ENCODE measurements at places on chromosomes 5 and 9.

- DNase-seq: no peak
These were observed 16.3 kb downstream of the MAPKAP1 start for GRCh38 chr9:125690679-125691078.

- no peak for DNase-seq
These were observed 48.2 kb upstream of the PRDM9 start for GRCh38 chr5:23459214-23459613.

- no peak for DNase-seq
These were observed 138.9 kb downstream of the GADD45G start for GRCh38 chr9:89743573-89744254.

- no peak for DNase-seq
These were observed 758.5 kb upstream of the CTNND2 start for GRCh38 chr5:12662545-12663314.

DNA sequence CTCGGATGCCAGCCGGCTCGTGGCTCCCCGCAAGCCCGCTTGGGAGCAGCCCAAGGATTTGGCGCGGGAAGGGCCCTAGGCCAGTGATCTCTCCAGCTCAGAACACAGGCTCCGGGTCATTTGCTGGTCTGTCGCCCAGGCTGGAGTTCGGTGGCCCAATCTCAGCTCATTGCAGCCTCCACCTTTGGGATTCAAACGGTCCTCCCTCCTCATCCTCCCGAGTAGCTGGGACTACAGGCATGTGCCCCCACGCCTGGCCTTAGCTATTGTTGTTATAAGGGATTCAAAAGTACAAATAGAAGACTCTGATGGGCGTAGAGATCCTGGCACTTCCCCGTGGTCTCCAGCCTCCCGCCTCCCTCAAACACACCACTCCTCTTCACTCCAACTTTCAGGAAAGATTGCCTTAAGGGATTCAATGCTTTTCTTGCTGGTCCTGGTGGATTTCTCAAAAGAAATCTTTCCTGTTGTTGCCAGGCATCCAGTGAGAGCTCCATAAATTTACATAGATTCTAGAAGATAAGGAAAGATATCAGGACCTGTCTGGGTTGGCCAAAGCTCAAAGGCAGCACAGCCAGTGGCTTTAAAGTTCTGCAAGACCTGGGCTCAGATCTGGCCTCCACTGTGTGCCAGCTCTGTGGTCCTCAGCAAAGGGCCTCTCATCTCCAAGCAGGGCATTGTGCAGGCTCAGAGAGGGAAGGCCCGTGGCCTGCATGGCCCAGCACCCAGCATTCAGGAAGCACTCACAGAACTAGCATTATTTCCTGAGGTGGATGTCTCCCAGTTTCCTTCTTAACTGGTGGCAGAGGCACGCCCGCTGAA is 1.0 kb downstream of the AIF1L start:
- no peak for DNase-seq

GRCh38 chr5:120638449-120638848 is 174.3 kb downstream of the PRR16 start:
- DNase-seq: no peak

- no peak for DNase-seq
These were observed 369.5 kb downstream of the PRELID2 start for GRCh38 chr5:145465474-145466263.

DNA sequence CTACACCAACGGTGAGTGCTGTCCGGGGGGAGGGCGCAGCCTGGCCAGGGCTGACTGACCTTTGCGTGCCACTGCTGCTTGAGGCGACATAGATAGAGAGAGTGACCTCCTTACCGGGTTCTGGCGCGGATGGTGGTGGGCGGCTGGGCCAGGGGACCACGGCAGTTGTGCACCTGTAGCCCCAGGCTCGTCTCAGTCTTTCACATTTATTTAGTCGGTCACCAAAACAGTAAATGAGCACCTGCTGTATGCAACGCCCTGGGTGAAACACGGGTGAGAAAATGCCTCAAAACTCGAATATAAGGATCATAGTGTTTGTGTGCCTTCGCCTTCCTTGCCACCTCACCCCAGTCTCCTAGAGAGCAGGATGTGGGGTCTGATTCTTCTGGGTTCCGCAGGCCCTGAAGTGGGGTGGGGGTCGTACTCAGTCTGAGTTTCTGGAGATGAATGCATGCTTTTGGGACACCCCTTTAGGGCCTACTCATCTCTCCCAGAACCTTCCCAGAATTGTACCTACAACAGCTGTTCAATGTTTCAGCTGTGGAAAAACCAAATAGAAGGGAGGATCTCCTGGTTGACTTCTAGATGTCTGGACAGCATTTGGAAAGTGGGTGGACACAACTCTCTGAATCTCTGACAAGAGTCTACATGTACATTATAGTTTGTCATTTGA is 714 bp downstream of the SEC24A start:
- no peak for DNase-seq

- no peak for DNase-seq
These were observed 196.5 kb upstream of the NREP start for GRCh38 chr5:111953351-111954127.

GRCh38 chr5:90221951-90222350 is 187.6 kb downstream of the CETN3 start:
- no peak for DNase-seq

DNA sequence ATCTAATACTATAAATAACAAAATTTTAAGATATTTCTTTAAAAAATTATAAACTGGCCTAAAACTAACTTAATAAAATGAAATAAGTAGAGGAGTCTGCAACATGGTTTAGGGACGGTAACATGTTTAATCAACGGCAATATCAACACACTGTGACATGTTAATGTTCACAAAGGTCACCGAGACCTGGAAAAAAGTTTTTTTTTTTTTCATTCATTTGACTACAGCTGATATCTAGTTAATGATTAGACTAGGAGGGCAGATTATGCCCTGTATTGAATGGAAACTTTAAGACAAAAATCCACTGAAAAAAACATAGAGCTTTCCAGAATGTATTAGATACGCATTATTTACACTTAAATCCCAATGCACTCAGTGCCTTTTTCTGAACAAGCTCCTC is 67.0 kb upstream of the CDK5RAP2 start:
- no peak for DNase-seq

DNA sequence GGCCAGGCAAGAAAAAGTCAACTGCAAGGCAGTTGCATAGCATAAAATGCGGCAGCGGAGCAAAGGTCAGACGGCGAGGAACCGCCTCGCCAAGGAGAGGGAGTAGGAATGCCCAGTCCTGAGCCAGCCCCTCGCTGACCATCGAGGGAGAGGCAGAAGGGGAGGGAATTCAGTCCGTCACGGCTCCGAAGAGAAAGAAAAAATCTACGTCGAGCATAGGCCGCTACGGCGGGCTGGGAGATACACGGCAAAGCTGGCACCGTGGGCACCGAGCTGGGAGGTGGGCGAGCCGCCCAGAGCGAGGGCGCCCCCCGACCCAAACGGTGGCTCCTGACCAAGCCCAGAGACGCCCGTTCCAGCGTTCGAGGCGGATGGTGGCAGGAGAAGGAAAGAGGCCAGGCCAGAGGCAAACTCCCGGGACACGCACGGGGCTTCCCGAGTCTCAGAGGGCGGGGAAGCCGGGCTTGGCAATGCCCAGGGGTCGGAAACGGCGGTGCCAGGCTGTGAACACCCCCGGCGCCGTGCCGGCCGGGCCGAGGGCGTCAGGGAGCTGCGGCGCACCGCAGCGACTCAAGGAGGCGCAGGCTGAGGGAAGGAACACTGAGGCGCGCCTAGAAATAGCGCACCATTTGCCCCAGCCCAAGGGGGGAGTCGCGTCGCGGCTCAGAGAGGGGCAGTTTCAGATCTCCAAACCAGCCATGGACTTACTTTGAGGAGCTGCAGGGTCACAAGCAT is 518 bp downstream of the SPRY4 start:
- DNase-seq: peak; percentile 14

GRCh38 chr5:13695076-13695712 is 249.3 kb downstream of the DNAH5 start:
- no peak for DNase-seq

GRCh38 chr9:117160254-117160653 is 254.6 kb downstream of the ASTN2 start:
- no peak for DNase-seq

- no peak for DNase-seq
These were observed 129.5 kb downstream of the TTLL11 start for GRCh38 chr9:121963528-121963995.

- no peak for DNase-seq
These were observed 14.0 kb downstream of the MTRR start for GRCh38 chr5:7882926-7883325.

- peak; percentile 53 for DNase-seq
These were observed 74.7 kb downstream of the FGF1 start for GRCh38 chr5:142611154-142611553.

DNA sequence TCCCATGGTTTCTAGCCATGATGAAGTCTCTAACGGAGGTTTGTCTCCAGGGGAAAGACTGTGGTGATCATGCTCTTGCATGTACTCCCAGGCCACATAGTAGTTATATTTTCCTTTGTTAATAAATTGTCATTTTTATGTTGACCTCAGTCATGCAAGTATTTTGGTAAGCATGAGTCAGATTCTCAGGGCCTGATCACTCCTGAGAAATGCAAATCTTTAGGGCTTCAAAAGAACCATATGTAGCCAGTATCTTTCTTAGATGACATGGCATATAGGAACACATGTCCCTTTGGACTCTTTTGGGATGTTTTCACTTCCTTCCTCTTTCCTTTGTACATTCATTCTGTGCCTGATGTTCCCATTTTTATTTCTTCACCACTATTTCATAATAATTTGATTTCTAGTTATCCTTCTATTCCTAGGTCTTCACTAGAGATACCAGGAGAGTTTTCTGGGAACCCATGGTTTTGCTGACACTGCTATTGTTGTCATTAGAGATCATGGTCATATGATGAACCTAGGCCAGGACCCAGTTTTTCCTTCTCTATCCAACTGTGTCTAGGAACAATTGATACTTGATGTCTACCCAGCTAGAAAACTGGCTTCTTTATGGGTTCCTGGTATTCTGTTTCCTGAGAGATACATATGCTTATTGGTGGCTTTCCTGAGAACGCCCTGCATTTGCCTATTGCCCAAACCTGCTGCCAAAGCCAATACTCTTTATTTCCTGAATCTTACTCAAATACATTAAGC is 248.1 kb upstream of the NREP start:
- DNase-seq: no peak

GRCh38 chr5:126499853-126500342 is 76.7 kb downstream of the GRAMD2B start:
- DNase-seq: no peak

DNA sequence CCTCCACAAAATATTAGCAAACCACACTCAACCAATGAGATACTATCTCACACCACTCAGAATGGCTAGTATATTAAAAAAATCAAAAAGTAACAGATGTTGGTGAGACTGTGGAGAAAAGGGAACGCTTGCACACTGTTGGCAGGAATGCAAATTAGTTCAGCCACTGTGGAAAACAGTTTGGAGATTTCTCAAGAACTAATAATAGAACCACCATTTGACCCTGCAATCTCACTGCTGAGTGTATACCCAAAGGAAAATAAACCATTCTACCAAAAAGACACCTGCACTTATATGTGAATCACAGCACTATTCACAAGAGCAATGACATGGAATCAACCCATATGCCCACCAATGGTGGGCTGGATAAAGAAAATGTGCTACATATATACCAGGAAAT is 393.5 kb downstream of the PDE4D start:
- no peak for DNase-seq

DNA sequence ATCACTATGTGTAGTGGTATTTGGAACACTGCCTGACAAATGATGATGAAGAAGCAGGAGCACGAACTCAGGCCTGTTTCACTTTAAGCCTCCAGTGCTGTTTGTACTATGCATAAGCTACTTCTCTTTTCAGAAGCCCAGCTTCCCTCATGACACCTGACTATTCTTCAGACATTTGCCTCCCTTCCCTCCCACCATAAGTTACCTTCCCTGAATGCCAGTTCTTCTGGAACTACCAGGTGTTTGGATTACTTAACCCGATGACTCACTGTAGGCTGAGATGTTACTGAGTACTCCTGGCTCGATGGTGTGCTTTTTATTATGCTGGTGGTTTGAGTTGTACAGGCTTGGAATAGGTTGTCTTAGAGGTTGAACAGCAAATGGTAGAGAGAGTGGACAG is 180.0 kb downstream of the SPATA31D1 start:
- DNase-seq: no peak

DNA sequence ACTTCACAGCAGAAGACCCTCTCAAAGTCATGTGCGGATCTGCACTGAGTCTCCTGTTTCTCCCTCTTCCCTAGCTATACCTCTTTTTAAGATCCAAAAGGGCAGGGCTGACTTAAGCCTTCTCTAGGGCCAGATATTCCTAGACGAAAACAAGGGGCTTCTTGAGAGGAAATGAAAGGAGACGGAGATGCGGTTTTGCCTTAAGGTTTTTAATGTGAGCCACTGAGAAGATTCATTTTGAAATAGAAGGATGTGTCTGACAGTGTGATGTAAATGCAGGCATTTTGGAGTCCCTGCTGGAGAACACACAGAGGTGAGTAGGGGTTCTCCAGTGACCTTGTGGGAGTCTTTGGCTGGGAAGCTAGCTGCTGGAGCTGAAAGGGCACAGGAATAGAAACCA is 15.6 kb upstream of the IL12B start:
- DNase-seq: no peak

- no peak for DNase-seq
These were observed 45.0 kb upstream of the IPPK start for GRCh38 chr9:92714787-92715487.

DNA sequence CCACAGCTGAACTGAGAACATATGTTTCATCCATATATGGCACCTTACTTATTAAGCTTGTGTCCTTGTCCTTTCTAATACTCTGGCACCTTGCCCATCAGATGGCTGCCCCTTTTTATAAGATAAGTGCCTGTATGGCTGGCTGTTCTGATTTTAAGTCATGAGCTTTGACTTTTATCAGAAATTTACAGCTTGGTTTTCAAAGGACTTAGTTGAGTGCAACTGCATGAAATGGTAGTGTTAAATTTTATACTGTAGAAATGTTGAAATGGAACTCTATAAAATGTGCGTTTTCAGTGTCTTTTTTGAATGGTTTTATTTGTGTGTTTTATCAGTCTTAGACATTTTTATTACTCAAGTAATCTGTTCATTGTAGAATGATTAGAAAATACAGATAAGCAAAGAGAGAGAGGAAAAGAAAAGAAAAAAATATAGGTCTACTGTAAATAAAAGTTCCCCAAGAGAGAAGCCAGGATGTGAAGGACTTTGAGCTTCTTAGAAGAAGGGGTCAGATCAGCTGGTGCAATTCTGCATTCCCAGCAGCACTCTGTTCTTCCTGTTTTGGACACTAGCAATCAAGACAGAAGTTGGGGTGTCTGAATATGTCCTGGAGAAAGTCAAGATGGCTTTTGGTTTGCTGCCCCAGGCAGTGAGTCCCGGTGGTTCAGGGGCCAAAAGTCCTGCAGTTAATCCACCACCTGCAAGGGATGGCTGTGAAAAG is 38.9 kb downstream of the ARHGAP26 start:
- DNase-seq: no peak

GRCh38 chr9:115296831-115297565 is 179.0 kb upstream of the TNC start:
- no peak for DNase-seq

DNA sequence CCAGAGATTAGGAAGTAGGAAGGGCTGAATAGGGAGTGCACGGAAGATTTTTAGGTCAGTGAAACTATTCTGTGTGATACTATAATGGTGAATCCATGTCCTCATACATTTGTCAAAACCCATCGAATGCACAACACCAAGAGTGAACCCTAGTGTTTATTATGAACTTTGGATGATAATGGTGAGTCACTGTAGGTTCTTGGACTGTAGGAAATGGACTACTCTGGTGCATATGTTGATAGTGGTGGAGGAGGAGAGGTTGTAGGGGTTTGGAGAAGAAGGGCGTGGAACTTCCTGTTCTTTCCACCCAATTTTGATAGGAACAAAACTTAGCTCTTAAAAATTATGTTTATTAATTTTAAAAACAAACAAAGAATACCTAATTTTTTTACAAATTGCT is 14.3 kb downstream of the CTSL start:
- no peak for DNase-seq

GRCh38 chr9:107487521-107488374 is 1.8 kb downstream of the KLF4 start:
- no peak for DNase-seq

All from stimulated activated CD8-positive, alpha-beta memory T cell treated with anti-CD3 and anti-CD28 coated beads, Interleukin-15, amount 100 ng/mL, for 48 hours (primary cell).